GM20000 (cell line): ENCODE measurements at places on chromosomes 12 and 14.

DNA sequence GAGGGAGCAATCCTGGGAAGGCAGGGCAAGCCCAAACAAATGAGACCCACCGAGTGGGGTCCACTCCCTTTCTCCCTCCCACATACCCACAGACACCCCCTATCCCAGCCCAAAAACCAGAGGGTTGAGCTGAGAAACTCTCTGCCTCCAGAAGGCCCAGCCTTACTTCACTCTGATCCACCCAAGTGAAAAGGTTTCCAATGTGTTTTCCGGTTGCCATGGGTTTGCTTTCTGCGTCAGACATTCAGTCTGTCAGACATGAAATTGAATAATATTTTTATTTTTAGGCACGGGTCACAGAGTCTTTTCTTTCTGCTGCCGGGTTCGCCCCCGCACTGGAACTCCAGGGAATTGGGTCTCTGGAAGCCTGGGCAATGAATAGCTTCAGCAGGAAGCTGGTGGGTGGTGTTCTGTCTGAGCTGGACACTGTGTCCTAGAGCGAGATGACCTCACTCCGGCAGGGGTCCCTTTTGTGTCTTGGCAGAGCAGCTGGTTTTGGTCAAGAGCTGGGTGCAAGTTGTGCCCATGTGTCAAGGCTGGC, 69.8 kb upstream of the CLMN start:
- no peak for DNase-seq

DNA sequence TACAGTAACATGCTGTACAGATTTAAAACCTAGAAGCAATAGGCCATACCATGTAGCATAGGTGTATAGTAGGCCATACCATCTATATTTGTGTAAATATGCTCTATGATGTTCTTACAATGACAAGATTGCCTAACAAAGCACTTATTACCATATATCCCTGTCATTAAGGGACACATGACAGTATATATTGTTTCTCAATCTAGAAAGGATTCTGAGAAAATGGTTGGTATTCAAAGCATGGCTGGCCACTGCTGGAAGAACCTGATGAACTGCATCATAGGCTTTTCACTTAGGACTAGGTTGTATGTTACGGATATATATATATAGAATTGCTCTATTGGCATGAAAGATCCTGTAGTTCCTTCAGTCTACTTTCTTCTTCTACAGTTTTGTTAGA, 125.2 kb upstream of the SLC38A2 start:
- no peak for DNase-seq

GRCh38 chr12:92444763-92445162, 258.0 kb upstream of the PLEKHG7 start:
- DNase-seq, result peak; percentile 30

- no peak for DNase-seq
Measured at GRCh38 chr12:2793561-2793960, 1.2 kb upstream of the FKBP4 start.

DNA sequence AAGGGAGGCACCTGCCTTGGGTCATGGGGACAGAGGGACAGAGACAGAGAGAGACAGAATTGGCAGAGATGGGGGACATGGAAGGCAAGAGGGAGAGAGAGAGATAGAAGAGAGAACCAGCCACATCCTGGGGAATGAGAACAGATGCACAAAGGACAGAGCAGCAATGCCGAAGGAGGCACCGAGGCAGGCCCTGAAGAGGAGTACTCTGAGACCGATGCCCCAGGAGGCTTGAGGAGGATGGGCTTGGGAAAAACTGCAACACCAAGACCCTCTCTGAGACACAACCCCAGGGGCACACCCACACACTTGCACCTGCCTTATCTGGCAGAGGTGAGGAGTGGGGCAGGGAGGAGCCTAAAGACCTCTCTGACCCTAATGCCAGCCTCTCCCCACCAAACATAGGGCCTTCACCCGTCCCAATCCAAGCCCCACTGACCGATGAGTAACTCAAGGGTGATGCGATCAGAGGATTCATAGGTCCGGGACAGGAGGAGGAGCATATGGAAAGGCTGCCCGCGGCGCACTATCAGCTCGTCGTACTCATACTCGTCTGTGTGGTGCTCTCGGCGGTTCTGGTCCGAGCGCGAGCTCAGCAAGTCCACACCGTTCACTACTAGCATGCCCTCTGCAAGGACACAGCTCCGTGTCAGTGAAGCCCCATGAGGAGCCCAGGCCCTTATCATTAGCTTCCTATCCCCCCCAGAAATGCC, 1.6 kb downstream of the TGM1 start:
- no peak for DNase-seq
